ENCODE measurements at places on chromosomes 11 and 22.

DNA sequence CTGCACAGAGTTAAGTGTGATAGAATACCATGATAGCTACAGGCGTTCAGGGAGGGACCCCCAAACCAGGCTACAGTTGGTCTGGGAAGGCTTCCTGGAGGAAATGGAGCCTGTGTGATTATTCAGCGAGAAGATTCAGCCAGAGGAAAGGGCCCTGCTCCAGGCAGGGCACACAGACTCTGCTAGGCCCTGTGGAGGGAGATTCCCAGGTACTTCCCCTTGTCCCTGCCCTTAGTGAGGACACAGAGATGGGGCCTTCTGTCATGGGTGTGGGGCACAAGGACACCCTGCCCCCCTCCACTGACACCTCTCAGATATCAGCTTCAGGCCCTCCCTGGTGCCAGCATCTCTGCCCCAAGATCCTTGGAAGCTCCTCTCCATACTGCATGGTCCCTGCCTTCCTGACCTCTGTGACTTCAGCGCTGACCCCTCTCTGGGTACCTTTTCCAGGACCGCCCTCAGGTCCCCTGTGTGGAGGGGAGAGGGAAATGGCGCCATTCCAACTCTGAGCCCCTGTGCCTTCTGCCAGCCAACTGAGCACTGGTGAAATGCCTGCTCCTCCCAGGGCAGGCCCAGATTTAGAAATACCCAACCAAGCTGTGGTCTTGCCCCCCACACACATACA is 12.6 kb upstream of the POU2F3 start:
- no peak for DNase-seq

GRCh38 chr11:132988411-132988810 is 543.9 kb downstream of the OPCML start:
- no peak for DNase-seq

- no peak for DNase-seq
These were observed 36.4 kb downstream of the PACSIN2 start for GRCh38 chr22:42978453-42979103.

DNA sequence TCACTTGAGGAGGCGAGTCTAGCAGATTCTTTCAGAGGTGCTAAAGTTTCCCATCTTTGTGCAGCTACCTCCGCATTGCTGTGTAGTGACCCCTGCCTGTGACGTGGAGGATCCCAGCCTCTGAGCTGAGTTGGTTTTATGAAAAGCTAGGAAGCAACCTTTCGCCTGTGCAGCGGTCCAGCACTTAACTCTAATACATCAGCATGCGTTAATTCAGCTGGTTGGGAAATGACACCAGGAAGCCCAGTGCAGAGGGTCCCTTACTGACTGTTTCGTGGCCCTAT is 8.9 kb upstream of the SAMM50 start:
- no peak for DNase-seq

- no peak for DNase-seq
These were observed 87.2 kb upstream of the GRIK4 start for GRCh38 chr11:120424185-120424969.

DNA sequence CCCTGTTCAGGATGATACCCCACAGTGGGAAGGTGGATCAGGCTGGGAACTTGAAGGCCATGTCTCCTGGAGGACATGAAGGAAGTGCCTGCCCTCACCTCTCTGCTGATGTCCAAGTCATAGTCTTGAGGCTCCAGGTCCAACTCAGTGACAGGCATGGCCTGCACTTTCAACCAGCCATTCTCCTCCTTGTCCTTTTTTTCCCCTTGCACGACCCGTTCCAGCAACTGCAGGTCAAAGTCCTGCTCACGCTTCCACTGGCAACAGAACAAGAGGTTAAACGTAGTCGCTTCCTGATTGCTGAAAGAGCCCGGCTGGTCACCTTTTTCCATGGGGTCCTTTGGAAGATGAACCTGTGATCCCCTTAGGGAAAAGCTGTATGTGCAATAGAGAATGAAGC is 47.7 kb downstream of the C11orf58 start:
- no peak for DNase-seq

DNA sequence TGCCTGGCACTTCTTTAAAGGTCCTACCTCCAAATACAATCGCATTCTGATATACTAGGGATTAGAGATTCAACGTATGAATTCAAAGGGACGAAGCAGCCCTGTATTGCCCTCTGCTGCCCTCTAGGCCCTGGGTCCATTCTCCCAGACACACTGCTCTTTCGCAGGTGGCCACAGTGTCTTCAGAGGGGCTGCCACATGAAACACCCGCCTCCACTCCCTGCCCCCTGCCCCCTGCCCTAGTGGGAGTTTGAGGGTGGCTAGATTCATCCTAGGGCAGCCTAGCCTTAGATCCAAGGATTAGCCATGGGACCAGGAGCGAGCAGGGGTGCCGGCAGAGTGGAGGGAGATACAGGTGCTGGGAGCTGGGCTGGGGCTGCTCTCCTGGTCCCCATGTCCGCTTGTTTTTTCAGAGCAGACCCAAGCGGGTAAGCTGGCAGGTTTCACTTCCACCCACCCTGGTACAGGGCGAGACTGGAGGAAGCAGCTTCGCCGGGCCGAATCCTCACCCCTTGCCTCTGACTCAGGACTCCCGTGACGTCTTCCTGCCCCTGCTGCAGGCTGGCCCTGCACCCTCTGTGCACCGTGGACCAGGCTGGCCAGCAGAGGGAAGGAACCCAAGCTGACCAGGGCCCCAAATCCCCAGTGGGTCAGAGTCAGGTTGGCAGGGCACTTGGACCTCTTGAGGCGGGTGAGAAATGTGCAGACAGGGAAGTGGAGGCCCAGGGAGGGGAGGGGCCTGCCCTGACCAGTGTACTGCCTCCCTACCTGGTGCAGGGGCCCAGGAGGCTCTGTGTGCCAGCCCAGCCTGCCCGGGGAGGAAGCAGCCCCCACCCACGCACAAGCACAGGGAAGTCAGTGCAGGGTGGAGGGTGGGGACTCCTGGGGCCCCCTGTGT is 28.4 kb upstream of the HMOX1 start:
- no peak for DNase-seq

- DNase-seq = no peak
These were observed 87.2 kb downstream of the PLEKHA7 start for GRCh38 chr11:16926883-16927626.

DNA sequence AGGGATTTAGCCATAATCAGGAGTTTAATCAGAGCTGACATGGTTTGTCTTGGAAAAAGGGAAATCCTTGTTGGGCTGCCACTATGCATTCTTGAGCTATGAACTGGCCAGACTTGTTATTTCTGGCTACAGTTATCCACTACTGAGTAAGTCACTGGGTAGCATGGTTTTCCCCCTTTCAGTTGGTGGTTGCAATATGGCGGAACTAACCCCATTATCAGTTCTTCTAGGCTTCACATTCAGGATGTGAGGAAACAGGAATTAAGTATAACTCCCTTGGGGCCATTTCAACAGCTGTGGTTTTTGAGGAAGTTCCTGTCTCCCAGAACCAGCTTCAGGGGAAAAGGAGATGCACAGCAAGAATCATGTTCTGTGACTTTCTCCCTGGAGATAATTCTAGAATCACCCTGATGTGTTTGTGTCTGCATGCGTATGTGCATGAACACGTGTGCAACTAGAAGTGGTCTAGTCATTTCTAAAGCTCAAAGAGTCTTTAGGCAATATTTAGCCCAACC is 103.0 kb upstream of the CD44 start:
- DNase-seq = no peak

- DNase-seq = no peak
These were observed 5.8 kb upstream of the HBE1 start for GRCh38 chr11:5275369-5276110.

DNA sequence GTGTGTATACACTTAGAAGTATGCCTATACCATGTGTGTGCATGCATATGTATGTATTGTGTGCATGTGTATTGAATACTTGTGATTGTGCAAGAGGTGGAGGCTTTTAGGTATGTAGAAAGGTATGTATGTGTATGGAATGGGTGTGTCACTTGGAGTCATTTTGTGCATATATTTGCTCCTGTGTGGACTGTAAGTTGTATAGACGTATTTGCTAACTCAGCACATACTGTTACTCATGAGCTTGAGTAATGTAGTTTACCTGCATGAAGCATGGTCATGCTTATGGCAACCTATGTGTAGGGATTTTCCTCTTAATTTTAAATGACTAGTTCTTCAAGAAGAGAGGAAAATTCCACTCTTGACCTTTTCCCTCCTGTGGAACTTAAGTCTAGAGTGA is 507.6 kb upstream of the LARGE1 start:
- DNase-seq = no peak

GRCh38 chr22:36386900-36387708 is 663 bp downstream of the MYH9 start:
- DNase-seq = no peak

- DNase-seq = no peak
These were observed 70.3 kb downstream of the SLC1A2 start for GRCh38 chr11:35348898-35349687.

DNA sequence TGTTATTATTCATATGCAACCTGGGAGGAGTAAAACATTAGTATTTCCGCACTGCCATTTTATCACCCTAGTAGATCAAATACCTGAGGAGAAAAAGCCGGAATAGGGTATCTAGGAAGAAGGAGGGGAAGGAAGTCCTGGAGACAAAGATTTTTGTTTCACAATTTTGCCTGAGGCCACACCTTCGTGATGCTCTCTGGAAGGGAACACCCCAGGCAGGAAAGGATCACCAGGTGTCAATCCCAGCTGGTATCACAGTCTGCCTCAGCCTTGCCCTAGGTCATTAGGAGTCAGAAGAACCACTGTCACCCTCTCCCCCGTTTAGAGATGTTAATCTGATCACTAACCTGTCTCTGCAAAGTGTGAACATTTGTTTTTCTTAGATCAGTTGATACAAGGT is 35.4 kb upstream of the IGSF9B start:
- DNase-seq = no peak

DNA sequence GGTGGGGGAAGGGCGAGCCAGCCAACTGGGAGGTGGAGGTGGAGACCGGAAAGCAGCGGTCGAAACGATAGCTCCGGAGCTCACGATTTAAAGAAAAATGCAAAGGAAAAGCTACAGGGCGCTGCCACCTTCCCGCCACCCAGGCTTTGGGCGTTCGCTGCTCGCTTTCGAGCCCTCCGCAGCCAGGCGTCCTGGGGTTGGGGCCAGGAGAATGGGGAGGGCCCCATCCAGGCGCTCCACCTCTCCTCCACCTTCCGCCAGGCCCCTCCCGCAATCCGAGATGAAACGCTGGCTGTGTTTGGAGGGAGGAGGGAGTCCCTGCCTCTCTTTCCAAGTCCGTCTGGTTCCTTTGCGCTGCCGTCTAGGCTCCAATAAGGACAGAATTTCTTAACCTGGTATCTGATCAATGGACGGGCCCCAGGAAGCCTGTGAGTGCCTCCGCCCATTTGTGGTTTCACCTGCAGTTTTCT is 483 bp upstream of the ABTB2 start:
- DNase-seq = no peak

DNA sequence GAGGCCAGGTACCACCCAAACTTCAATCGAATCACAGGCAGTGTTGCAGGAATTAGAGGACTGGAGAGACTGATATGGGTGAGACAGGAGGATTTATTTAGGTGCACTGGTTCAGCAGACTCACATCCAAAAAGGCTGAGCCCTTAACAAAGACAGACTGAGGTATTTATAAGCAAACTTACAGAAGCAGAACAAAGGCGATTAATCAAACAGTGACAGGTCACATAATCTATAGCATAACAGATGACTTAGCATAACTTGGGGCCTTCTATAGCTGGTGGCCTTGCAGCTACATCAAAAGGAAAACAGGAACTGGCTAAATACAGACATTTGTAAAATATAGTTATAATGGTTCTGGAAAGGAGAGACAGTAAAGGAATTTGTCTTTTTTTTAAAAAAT is 2.1 kb downstream of the APOBEC3B start:
- no peak for DNase-seq

DNA sequence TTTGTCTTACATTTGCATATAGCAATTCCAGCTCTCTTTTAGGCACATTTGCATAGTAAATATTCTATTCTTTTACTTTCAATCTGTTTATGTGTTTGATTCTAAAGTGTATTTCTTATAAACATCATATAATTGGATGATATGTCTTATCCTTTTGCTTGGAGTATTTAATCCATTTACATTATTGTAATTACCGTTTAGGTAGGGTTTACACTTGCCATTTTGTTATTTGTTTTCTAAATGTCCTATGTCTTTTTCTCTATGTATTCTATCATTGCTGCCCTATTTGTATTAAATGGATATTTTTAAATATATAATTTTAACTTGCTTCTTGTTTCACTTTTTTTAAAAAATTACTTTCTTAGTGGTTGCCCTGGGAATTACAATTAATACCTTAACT is 22.8 kb upstream of the ACCSL start:
- DNase-seq = no peak

- no peak for DNase-seq
These were observed 48.6 kb downstream of the MRGPRX1 start for GRCh38 chr11:18890615-18891014.

DNA sequence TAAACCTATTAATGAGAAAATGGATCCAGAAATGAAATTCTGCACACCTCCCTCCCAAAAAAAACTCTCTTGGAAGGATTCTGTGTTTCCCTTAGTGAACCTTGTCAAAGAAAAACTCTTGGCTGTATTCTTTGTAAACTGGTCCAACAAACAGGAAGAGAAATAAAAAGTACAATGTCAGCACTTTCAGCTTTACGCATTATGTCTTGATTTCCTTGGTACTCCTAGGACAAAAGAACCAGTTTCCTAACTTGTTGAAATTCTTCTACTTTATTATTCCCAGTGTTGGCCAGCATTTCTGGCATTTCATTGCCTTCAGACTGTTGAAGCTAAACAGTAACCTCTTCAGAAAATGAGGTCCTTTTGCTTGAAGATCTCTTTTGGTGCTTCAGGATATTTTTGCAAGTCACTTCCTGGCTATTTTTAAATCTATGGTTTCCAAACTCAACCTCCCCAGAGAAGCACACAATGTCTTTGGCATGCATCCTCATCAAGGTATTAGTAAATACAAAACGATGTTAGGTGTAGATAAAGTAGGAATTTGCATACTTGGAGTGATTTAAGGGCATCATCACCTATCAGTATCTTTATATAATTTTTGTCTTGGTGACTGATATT is 342.7 kb downstream of the AASDHPPT start:
- DNase-seq = no peak

DNA sequence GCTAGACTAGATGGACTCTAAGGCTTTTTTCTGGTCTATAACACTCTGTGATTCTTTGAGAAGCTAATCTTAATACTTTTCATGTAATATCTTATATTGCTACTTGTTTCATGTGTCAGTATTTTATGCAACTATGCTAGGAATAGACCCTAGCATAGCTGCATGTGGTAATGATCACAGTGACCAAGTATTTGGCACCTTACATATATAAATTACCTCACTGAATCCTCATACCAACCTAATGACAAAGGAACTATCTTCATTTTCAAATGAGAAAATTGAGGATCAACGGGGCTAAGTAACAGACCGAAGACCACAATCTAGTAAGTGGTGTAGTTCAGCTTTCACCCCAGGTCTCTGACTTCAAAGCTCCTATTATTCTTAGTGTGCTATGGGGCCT is 327.3 kb upstream of the PITPNB start:
- no peak for DNase-seq

DNA sequence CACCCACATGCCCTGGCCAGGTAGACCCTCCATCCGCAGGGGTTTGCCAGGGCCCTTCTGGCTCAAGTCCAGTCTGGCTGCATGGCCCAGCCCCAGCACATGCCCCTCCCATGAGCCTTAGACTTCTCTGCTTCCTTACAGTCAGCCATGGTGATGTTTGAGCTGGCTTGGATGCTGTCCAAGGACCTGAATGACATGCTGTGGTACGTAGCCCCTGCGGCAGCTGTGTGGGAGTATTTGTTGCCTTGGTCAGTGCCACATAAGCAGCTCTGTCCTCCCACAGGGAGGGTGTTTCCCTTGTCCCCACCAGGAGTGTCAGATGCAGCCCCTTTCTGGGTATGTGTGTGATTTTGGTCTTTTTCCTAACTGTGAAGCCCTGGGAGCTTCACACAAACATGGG is 17.5 kb downstream of the CDC45 start:
- no peak for DNase-seq
